Activated naive CD4-positive, alpha-beta T cell treated with anti-CD3 and anti-CD28 coated beads, Interleukin-2, amount 50 U/mL, for 72 hours (primary cell): ENCODE measurements at places on chromosomes 5 and 9. TPM values are rescaled to one million over a fixed set of nuclear protein-coding genes. Genes with fewer than 3 reads are reported as not detected.

Gene FOXD4
- not detected for total RNA-seq

Gene NR2F1-AS1
- total RNA-seq = not detected

Gene PCDHB8
- not detected for total RNA-seq

Gene ANKRD31
- 0.47 TPM for total RNA-seq

Gene ZCCHC7
- total RNA-seq = 29.1 TPM

Gene CDC20B
- total RNA-seq = not detected

Gene BTNL3
- total RNA-seq = not detected

Gene PTGER4
- 56.9 TPM for total RNA-seq

Gene PDGFRB
- 0.89 TPM for total RNA-seq

Gene MSANTD3
- 18.5 TPM for total RNA-seq

Gene IFNA2
- not detected for total RNA-seq

Gene MARCOL
- total RNA-seq = not detected

Gene ZNF782
- 4.0 TPM for total RNA-seq

Gene BARHL1
- not detected for total RNA-seq

Gene TMEM252
- total RNA-seq = not detected

Gene GBGT1
- total RNA-seq = 7.3 TPM

Gene PPP3R2
- not detected for total RNA-seq

Gene TNFSF8
- 26.9 TPM for total RNA-seq

Gene IFNA4
- not detected for total RNA-seq

Gene TMED9
- 94.0 TPM for total RNA-seq

Gene TMOD1
- total RNA-seq = 0.96 TPM

Gene LCN9
- not detected for total RNA-seq

Gene SLC28A3
- total RNA-seq = 0.09 TPM

Gene GFI1B
- total RNA-seq = 0.48 TPM

Gene TRIP13
- 20.1 TPM for total RNA-seq

Gene DBH
- not detected for total RNA-seq

Gene CTNND2
- not detected for total RNA-seq

Gene ADAMTSL1
- total RNA-seq = not detected

Gene FOXE1
- total RNA-seq = 0.06 TPM

Gene IL5
- not detected for total RNA-seq

Gene LOX
- 0.62 TPM for total RNA-seq

Gene SLC25A2
- not detected for total RNA-seq

Gene C9orf50
- 0.41 TPM for total RNA-seq

Gene SH3PXD2B
- 0.64 TPM for total RNA-seq

Gene SLC6A3
- not detected for total RNA-seq

Gene MTX3
- 10.4 TPM for total RNA-seq

Gene TSTD2
- total RNA-seq = 18.1 TPM

Gene BRINP1
- not detected for total RNA-seq
